ENCODE measurements at places on chromosomes 13 and 19.

GRCh38 chr19:18644196-18645034, 7.6 kb downstream of the KLHL26 start:
- peak; percentile 64 for DNase-seq

DNA sequence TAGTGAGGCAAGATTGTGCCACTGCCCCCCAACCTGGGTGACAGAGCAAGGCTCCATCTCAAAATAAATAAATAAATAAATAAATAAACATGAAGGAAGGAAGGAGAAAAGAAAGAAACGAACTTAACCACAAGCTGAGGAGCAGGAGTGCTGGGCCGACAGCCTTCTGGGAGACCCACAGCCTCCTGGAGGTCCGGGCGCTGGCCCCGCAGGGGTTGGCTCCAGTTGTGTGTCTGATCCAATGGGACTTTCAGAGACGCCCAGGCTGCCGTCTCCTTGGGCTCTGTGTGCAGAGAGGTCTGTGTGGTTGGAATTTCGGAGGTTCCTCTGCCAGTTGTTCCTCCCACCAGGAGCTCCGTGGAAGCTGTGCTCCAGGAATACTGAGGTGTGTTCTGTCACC, 36.0 kb upstream of the MCF2L start:
- DNase-seq, result no peak

- peak; percentile 60 for DNase-seq
Observed at GRCh38 chr13:98839856-98840769, 87.6 kb upstream of the SLC15A1 start.

DNA sequence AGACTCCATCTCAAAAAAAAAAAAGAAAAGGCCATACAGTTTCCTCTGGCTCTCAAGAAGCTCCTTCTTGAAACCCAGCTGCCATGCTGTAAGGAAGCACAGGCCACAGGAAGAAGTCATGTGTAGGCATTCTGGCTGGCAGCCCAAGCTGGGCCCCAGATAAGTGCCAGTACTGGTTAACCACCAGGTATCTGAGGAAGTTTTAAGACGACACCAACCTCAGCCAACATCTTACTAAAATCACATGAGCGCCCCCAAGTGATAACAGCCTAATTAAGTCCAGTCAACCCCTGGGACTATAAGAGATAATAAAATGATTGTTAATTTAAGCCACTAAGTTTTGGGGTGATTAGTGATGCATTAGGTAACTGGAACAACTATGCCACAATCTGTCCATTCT, 27.4 kb upstream of the AKT2 start:
- no peak for DNase-seq

DNA sequence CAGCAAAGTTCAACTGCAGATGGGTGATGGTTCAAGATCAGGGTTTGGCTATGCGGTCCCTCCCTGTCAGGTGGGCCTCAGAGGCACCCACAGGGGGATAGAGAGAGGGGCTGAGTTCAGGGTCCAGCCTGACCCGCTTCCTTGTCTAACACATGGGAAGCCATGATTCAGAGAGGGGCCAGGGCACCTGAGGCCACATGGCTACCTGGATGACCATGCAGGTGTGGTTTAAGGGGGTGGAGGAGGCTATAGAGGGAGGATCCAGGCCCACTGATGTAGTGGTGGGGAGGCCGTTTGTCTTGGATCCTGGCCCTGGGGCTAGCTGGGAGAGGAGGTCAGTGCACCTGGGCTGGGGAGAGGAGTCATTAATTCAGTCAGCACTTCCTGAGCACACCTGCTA, 56.7 kb downstream of the ZNF536 start:
- DNase-seq, result no peak

DNA sequence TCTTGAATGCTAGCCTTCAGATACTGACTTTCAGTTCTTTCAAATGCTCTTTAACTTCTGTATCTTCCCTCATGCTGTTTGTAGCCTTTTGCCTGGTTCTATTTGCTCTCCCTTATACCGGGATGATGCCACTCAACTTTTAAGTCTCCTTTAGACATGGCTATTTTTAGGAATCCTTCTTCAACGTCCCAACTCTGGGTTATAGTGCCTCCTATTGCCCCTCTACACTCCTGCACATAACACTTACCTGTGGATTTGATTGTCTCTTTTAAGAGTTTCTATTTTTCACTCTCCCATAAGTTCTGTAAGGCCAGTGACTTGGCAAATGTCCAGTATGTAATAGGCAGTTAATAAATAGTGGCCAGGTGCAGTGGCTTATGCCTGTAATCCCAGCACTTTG, 343.0 kb downstream of the KLF5 start:
- DNase-seq, result no peak

DNA sequence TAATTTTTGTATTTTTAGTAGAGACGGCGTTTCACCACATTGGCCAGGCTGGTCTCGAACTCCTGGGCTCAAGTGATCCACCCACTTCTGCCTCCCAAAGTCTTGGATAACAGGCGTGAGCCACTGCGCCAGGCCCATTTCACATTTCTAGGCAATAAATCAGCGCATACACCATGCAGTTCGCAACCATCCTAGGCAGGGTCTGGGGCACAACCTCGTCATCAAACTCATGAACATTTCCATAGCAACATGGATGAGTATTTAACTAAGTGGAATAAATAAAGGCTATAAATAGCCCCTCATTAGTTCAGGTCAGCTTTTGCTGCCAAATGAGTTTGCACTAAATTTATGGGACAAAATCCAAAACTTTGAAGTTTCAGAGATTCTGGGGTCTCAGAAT, 8.2 kb downstream of the MEIS3 start:
- DNase-seq, result no peak

- DNase-seq, result no peak
Observed at GRCh38 chr13:31096654-31097302, 64.9 kb downstream of the HSPH1 start.

- DNase-seq, result no peak
Observed at GRCh38 chr19:467554-467953, 6.7 kb upstream of the SHC2 start.

GRCh38 chr19:6086068-6086788, 24.1 kb downstream of the RFX2 start:
- no peak for DNase-seq

GRCh38 chr13:48264058-48264457, 31.1 kb downstream of the ITM2B start:
- DNase-seq, result peak; percentile 18

GRCh38 chr13:36858290-36858689, 39.3 kb downstream of the RFXAP start:
- peak; percentile 32 for DNase-seq

DNA sequence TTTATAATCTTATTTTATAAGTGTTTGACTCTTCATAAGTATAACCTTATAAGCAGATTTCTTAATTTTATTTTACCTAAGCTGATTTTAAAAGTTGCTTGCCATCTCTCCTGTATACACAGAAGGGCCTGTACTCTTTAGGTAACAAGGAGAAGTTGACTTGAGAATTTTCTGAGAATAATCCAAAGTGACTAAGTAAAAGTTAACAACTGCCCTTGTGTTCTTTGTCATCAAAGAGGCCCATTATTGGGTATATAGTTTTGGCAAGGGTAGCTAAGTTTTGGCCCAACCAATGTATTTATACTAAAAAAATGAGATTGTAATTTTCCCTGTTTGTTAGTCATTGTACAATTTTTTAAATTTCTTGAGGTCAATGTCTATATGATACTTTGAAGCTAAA, 3.2 kb downstream of the LCP1 start:
- DNase-seq, result no peak

DNA sequence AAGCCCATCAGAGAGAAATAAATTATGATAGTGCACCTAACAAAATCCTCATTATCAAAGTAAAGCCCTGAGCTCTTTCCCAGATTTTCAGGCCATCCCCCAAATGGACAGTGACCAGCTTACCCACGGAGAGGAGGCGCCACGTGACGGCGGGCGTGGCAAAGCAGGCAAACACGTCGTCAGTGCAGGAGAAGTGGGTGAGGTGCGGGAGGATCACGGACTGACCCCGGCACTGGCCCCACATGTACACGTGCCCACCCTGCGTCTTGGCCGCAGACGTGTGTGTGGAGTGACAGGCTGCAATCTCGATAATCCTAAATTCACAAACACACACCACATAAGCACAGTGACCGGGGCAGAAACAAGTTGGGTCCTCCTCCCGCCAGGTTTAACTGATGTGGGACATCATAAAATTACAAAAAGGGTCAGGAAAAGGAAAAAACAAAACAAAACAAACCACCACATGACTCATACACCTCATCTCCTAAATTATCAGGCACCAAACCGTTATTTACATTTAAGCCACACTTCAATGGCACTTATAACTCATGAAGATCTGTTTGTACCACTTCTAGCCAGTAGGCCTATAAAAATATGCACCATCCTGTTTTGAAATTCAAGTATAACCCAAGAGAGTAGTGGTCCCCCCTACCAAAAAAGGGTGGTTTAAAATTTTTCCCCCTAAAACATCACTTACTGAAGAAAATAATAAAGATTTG, 30.1 kb downstream of the RCBTB2 start:
- no peak for DNase-seq

DNA sequence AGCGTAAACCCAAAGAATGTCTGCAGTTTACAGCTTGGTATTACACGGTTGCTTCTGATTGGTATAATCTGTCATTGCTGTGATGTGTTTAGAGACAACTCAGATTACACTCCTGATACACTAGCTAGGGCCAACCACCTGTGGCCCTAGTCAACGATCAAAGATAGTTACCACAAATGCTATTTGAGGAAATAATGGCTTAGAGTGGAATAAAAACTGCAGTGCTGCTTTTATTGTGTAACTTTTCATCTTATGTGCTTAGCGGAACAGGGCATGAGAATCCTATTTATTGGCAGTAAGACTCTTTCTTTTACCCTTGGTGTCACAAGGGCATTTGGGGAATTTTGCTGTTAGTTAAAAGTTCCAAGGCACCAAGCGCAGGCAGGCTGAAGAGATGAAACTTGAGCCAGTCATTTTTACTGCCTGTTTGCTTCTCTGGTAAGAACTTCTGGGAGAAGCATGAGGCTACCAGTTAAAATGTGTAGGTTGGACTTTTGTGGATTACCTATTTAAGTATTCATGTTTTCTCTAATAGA, 363.3 kb downstream of the KCNRG start:
- no peak for DNase-seq

DNA sequence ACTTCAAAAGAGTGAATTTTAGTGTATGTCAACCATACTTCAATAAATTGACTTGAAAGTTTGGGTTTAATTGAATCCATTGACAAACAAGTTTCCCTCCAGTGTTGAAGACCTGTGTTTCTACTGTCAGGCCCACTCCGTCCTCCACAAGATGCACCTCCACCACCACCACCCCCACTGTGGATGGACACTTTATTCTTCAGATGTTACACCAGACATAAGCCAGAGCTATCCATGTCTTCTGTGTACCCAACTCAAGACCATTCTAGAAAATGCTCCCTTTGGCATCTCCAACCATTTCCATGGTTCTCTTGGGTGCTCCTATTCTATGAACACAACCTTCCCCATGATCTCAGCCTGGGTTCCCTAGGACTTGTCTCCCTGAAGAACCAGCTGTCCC, 207.0 kb downstream of the COL4A1 start:
- DNase-seq, result no peak

DNA sequence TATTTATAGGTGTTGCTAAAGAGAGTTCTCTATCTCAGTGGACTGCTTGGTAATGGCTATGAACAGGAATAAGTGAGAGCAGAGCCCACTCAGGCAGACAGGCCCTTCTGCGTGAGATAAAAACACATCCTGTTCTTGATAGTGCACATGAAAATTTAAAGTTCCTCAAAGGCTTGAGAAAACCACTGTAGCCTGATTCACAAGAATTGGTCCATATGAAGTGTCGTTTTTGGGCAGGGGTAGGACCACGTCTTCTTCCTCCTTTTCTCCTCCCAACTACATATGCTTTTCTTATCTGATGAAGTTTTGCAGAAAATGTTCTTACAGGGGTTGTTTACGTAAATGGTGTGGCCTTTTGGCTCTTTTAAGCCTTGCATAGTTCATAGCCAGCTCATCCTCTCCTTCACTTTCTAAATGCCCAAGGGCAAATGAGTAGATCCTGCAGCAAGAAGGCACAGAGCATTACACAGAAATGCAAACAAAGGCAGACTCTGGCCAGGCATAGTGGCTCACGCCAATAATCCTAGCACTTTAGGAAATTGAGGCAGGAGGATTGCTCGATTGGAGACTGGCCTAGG, 53.8 kb downstream of the RNF6 start:
- DNase-seq, result no peak

DNA sequence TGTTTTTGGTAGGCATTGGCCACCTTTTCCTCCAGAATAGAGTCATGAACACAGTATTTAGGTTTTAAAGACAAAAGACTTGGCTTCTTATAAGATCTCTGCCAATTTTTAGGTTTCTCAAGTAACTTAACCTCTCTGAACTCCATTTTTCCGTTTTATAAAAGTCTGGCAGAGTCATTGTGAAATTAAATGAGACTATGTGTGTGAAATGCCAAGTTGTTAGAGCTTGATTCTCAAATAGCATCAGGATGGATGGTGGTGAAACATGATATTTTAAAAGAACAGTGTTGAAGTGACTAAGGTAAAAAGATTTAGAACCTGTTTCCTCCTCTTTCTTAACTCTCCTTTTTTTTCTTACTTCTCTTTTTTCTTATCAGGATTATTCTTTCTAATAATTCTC, 617.7 kb upstream of the SLITRK1 start:
- DNase-seq, result no peak

GRCh38 chr19:39082167-39082566, 2.0 kb upstream of the ACP7 start:
- no peak for DNase-seq

DNA sequence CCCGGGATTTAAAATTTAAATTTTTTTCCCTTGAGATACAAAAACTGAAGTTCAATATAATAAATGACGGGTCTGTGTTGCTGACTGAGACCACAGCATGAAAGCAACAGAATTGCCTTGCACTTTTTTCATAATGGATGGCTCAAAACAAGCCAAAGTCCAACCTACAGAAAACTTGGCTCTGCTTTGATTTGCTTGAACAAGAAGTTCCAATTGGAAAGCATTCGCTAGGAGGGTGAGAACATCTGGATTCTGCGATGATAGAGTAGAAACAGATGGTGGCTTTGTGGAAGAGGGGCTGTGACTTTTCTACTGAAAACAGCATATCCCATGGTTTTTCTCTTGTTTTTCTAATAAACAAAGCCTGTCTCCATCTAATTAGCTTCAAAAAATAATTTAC, 46.4 kb downstream of the THSD1 start:
- DNase-seq, result no peak

GRCh38 chr13:41780715-41781706, 179.9 kb downstream of the VWA8 start:
- DNase-seq, result peak; percentile 20

GRCh38 chr13:39417131-39417530, 185.9 kb downstream of the LHFPL6 start:
- no peak for DNase-seq

DNA sequence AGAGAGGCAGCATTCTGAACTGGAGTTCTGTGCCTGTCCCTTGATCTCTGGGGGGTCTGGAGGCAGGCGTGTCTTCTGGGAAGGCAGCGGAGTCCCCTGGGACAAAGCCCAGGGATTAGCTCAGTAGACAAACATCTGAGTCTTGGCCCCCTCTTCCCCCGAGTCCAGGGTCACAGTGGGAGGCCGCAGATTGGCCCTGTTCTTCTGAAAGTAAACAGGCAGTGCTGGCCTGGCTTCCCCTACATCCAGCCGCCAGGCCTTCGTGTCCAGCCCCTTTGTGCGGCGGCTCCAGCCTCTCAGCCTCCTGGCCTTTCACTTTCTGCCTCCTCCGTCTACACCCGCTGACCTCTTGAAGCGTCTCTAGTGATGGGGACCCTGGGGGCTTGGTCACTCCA, 989 bp downstream of the NFILZ start:
- no peak for DNase-seq

Data from inflammatory macrophage treated with lipopolysaccharide for 1 hour (primary cell).